Stimulated activated CD4-positive, alpha-beta T cell treated with anti-CD3 and anti-CD28 coated beads, Interleukin-1b, Interleukin-23, amount 100 ng/mL, for 24 hours (primary cell): ENCODE measurements at places on chromosomes 7 and 10.

GRCh38 chr10:132229834-132230556 lies 43.2 kb downstream of the DPYSL4 start:
- peak; percentile 25 for DNase-seq

DNA sequence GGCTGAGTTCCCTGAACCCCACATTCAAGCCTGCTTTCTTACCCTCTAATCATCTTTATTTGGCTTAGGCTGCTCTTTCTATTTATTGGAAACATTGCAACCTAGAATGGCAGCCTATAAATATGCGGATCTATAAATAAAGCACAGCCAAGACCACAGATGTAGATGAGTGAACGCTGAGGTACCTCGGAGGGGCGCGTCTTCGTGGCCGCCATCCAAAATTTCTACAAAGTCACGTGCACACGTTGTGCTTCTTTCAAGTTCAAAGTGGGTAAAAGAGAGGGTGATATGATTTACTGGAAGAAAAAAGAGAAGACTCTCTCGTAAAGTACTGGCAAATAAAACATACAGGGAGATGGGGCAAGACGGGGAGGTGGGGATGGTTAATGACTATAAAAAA lies 132.6 kb upstream of the RSU1 start:
- no peak for DNase-seq

- DNase-seq = no peak
Observed at GRCh38 chr7:108613949-108614381, 44.3 kb downstream of the DNAJB9 start.

DNA sequence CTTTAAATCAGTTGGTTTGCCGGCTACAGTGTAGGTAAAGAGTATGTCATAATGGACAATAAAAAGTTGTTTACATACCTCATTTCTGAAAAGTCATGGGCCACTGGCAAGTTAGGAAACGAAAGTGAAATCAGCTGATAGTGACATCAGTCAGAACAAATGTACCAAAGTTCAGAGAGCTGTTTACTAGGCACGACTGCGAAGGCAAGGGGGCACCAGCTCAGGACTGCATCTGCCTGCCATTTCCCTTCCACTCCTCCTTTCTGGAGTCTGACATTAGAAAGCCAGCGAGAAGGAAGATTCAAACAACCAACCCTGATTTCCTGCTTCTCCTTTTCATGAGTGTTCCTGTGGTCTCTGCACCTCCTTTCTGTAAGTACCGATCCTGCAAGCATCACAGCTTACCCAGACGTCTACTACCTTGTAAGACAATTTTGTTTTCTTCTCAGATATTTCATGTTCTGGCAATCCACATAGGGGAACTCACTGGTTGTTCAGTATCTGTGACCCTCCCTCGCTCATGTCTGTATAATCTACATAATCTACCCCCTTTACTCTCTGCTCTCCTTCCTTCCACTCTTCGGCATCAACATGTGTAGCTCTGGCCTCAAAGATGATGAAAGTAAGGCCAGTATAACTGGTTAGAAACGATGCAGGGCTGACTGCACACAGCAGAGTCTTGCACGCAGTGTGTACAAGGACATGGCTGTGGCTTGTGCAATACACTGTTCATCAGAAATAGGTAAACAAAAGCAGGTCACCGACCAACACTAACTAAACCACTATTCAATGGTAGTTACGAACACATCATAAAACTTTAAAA lies at the start of gene TMEM140:
TSS of gene TMEM140 (plus strand) at position 174 of the 823 bp plus-strand sequence. CDS start 16,370 bp downstream, outside the sequence.
- no peak for DNase-seq

- no peak for DNase-seq
Observed at GRCh38 chr10:123502983-123503382, 163.2 kb upstream of the GPR26 start.

DNA sequence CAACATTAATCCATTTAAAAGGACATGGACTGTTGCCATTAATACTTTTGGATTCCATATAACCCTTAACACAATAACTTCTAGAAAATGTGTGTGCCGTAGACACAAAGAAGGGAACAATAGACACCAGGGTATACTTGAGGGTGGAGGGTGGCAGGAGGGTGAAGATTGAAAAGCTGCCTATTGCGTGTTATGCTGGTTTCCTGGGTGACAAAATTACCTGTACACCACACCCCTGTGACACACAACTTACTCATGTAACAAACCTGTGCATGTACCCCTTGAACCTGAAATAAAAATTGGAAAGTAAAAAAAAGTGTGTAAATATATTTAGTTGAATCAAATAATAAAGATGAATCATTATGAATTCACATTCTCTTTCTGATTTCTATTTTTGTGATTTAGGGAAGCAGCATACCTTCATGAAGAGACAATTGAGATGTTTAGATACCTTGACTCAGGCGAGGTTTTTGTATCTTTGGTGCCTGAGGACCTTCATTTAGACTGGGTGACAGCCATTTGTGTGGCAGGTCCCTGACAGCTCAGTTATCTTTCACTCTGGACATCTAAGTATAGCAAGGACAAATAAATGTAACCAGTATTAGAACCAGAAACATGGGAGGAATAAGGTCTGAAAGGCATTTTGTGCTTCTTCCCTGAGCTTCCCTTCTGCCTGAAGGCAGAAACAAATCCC lies 28.7 kb downstream of the GIMAP8 start:
- no peak for DNase-seq

GRCh38 chr7:143104759-143105158 lies 27.1 kb upstream of the PIP start:
- no peak for DNase-seq

GRCh38 chr7:98974906-98975816 lies 96.8 kb downstream of the TRRAP start:
- DNase-seq = no peak

GRCh38 chr10:11286261-11286852 lies 268.7 kb downstream of the CELF2 start:
- no peak for DNase-seq

- no peak for DNase-seq
Observed at GRCh38 chr7:101677391-101677790, 48.3 kb upstream of the MYL10 start.

DNA sequence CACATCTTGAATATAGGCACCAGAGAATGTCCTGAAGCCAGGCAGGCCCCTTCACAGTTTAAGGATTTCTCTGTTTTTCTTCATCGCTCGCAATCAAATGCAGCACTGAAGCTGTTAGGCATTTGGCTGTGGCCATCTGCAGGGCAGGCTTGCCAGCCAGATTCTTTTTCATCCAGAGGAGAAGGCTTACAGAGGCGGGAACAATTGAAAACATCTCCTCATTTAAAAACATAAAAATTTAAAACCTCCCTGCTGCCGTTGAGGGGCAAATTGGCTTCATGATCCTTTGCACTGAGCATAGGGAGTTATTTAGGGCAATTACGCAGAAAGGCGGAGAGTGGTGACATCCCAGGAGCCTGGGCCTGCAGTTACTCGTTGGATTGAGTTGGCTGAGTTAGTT lies 500.0 kb downstream of the TYW1 start:
- no peak for DNase-seq

DNA sequence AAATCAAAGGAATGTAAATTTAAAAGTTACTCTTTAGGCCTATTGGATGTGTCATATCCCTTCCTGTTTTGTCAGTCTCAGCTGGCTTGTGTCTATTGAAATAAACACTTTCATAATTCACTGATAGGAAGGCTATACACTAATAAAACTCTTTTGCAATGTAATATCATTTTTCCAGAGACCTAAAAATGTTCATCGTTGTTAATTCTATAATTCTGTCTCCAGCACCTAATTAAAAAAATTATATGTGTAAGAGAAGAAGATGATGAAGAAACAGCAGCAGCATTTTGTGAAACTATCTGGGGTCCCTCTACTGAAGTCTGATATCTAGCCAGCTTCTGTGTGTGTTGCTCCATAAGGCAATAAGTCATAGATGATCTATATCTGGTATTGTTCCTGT lies 602.7 kb downstream of the ETV1 start:
- DNase-seq = no peak

DNA sequence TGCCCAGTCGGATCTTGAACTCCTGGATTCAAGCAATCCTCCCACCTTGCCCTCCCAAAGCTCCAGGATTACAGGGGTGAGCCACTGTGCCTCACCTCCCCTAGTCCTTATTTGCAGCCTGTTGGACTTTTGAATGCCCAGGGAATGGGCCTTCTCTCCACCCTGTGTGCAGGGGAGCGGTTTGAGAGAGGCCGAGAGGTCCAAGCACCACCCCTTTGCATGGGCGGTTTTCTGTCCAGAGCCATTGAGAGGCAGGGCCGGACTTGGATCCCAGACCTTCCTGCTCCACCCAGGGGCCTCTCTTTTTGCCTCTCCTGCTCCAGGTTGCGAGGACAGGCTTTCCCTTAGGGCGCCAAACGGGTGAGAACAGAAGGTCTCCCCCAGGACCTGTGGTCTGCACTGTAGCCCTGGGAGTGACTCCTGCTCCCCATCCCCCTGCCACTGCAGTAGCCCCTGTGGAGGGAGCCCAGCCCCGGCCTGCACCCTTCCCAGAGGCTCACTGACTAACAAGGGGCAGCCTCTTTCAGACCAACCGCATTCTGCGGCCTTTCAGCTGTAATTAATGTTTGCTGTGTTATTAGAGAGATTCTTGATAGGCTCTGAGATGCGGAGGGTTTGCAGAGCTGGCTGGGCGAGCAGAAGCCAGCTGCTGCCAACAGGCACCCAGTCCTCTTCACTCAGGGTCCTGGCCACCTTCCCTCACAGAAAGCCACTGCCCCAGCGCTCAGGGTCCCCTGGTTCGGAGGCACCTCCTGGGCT lies 57.9 kb downstream of the ELFN1 start:
- DNase-seq = no peak

- no peak for DNase-seq
Observed at GRCh38 chr7:124106575-124106974, 73.7 kb upstream of the TMEM229A start.

DNA sequence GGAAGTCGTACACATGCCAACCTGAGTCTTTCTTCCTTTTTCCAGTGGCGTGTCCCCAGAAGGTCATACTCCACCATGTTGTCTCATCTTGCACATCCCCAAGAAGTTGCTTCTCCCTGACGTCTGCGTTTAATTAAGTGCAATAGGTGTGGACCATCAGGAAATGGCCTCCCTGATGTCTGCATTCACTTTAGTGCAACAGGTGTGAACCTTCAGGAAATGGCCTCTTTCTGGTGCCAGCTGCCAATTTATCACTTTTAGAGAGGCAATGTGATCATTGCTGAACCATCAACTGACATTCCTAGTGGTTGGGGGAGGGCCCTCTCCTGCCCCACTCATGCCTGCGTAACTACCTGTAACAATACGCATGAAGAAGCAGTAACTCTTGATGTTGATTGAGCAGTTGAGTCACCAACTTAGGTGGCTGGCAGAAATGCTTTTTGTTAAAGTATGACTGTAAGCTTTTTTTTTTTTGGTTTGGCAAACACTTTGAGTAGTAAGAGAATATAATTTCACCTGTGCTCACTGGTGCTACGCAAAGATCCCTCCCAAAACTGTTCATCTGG lies 25.8 kb downstream of the SCIN start:
- no peak for DNase-seq

DNA sequence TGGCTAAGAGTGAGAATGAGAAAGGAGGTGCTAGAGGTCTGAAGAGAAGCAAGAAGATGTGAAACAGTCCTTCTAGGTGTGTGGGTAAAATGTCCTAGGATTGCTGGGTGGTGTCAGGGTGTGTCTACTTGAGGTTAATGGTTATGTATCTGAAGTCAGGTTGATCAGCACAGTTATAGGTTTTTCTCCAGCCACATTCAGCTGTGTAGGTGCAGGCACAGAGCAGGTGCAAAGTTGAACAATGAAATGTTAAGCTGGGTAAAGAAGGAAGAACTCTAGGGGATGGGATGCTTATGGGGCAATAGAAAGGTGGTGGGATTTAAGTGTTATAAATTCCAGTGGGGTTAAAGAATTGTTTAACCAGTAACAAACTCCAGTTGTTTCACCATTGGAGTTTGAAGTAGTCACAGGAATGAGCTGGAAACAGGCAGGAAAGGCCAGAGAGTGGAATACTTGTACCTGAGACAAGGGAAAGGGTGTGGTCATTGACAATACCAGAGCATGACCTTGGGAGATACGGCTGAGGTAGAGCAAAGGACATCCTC lies 200.4 kb upstream of the YAE1 start:
- DNase-seq = no peak

DNA sequence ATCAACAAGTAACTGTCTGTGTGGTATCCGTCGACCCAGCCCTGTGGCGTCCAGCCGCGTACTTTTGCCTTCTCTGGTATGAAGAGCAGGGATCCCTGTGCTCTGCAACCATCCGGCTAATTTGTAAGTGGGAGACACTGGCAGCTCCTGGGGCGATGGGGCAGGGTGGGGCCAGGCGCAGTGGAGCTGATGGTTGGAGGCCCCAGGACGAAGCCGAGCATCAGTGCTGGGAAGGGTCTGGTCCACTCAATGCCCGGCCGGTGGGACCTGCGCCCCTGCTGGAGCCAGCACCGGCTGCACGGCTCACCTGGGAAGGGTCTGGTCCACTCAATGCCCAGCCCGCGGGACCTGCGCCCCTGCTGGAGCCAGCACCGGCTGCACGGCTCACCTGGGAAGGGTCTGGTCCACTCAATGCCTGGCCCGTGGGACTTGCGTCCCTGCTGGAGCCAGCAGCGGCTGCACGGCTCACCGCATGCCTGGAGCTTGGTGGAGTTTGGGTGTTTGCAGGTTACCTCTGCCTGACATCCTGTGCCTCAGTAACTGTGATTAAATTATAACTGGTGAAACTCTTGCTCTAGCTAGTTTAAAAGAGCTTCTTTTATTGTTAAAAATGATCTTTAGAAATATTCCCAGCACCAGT lies 96.1 kb downstream of the NKX6-2 start:
- no peak for DNase-seq

- DNase-seq = no peak
Observed at GRCh38 chr10:4234661-4235060, 449.7 kb upstream of the KLF6 start.

DNA sequence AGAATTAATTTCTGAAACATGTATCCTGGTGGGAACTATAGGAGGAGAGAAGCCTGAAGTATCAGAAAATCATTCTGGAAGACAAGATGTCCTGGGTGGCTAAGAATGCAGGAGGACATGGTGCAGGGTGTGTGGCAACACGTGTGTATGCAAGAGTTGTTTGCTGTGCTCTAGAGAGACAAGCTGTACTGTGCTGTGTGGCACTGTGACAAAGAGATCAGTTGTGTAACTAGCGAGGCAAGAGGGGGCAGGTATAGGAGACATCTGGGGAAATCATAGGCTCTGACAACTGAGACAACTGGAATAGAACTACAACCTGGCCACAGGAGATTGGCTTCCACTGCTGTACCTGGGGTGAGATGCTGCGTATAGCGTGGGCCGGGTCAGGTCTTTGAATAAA lies 9.3 kb downstream of the ITGA8 start:
- DNase-seq = no peak

GRCh38 chr7:135918134-135918533 lies 59.0 kb downstream of the MTPN start:
- DNase-seq = no peak
